Stimulated activated CD4-positive, alpha-beta T cell treated with anti-CD3 and anti-CD28 coated beads, Interleukin-2, amount 100 ng/mL, for 24 hours (primary cell): ENCODE measurements at places on chromosomes 4 and X.
A peak's percentile ranks its signal among the peaks of the same experiment; 100 is the strongest.

DNA sequence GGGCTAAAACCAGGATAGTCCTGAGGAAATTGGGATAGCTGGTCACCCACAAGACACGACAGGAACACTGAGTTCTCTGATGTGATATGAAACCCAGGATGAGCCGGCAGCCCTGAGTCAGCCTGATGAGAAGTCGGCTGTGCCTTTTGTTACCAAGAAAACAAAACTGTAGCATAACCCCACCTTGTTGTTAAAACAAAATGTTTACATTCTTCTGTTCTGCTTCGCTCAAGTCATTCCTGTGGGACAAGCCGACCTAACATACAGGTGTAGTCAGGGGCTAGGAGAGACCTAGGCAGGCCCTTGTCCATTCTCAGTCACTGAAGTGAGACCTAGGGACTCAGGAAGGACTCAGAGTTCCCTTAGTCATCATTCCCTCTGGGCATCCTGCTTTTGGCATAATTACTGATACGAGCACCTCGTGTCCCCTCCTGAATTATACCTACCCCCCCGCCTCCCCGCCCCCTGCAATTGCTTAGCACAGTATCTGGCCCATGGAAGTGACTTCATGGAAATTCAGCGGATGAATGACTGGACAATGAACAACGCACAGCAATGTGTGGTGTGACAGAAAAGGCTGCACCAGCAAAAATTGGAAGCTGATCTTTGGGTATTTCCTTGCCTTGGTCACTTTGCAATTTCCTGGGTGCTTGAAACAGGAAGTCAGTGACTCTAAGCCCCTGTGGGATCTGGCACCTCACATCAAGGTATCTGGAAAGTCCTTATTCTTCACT, 31.9 kb upstream of the TLR2 start:
- DNase-seq = peak; percentile 20

- no peak for DNase-seq
These were observed 12.2 kb downstream of the PLAC1 start for GRCh38 chrX:134645936-134646543.

DNA sequence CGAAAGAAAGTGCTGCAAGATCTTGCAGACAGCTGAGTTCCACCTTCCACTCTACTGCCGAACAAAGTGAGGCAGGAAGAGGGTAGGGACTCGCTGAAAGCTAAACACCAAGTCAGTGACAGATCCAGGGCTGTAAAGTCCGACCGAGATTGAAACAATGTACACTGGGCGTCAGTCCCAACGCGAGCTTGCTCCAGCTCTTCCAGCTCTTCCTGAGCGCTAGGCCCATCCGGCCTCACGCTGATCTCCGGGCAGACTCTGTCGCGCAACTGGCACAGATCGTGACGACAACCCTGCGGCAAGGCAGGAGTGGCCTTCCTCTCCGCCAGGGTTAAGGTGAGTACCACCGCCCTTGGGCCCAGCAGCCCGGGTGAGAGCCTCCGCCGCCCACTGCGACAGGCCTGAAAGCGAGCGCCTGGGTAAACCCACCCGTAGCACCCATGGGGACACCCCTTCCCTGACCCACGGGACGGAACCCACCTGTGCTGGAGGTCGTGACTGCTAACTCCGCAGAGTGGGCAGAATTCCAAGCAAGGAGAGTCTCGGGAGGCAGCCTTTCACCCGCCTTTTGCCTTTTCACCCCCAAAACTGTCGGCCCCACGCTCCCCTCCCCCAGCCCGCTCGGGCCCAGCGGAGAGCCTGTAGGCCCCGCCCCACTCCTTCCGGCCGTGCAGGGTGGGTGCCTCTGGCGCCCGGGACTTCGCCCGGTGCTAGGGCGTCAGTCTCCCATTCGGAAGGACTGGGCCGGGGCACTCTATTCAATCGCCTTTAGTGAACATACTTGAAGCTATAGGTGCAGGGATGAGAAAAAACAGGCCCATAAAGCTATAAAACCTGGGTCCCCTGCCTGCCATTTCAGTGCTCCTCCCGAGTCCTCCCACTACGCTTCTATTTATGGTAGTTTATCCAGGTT, at the start of gene TMLHE:
TMLHE (minus strand) TSS at position 641 of the 913 bp plus-strand sequence. CDS start 67,676 bp downstream, outside the sequence.
- DNase-seq = peak; percentile 76

- no peak for DNase-seq
These were observed 294.3 kb upstream of the IGFBP7 start for GRCh38 chr4:57404483-57404882.

DNA sequence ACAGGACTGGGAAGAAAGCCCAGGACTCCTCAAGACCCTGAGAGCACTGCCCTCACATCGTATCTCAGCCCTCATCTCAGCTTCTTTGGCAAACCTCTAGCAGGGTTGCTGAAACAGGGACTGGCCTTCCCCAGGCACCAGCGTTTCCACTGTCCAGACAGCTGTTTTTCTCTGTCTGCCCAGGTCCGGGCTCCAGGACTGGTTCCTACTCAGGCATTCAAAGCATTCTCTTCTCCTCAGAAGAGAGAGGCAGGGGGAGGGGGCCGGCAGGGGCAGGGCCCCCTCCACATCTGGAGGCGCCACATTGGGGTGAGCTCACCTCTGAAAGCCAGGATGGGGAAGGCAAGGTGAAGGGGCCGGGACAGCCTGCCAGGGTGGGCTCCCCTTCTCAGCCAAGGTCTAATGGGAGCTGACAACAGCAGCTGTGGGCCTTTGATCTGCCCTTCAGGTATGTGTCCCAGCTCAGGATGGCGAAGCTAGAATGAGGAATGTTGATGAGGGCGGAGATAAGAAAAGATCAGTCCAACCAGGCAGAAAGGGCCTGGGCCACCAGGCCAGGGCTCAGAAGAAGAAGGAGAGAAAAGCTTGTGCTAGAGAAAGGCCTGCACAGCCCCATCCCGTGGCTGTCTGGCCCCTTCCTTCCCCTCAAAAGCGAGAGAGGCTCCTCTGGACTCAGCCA, 60.4 kb downstream of the PJA1 start:
- DNase-seq = no peak

DNA sequence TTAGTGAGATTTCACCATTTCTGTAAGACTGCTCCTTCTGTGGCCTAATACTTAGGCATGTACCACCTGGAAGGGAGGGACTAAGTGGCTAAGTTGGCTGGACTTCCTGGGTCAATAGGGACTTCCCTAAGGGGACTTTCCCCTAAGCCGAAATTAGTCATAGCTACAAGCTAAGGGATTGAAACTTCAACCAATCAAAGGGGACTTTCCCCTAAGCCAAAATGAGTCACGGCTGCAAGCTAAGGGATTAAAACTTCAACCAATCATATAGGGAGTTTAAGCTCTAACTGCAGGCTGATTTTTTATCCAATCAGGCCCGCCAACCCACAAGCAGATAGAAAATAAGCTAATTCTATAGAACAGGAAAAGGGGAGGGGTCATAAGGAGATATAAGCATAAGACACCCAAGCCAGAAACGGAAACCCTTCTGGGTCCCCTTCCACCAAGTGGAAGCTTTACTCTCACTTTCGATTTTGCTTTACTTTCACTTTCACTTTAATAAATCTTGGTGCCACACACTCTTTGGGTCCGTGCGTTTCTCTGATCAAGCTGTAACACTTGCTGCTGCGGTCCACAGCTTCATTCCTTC, 382.8 kb downstream of the KLHL4 start:
- DNase-seq = peak; percentile 0

- DNase-seq = no peak
These were observed 311.7 kb downstream of the NLGN4X start for GRCh38 chrX:5916945-5917344.

- DNase-seq = no peak
These were observed 1.0 kb downstream of the SLBP start for GRCh38 chr4:1711055-1711570.

DNA sequence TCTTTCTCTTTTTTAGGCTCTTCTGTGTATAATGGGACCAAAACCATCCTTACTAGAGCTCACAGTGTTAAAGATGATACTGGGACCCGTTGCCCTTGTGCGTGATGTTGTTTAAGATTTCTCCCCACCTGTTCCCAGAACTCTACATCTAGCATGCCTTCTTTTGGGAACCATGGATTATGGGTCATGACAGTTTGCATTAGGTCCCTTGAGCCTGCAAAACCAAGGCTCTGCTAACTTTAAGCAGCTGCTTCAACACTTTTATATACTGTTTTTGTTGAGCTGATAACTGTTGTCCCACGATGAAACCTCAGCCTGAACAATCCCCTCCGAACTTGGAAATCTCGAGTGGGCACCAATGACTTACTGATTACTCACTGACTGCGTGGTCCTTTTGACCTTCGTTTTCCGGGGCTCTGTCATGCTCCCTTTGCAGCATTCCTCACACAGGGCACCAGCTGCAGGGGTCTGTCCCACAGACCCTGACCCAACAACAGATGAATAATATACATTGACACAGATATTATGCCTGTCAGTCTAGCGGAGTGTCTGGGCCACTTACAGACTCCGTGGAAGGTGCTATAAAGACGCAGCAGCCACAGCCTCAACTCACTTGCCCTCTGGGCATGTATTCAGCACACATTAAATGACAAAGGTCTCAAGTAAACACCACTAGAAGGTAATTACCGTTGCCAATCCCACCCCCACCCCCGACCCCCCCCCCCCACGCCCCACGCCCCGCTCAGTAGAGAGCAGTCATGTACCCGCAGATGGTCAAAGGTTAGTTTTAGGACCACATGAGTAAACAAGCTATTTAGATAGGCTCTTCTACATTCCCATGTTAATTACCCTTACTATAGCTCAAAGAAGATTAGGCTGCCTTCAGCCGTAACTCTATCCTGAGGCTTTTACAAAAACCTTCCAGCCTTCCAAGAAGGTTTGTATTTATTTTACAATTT, 162.0 kb upstream of the WDFY3 start:
- DNase-seq = no peak

- no peak for DNase-seq
These were observed 133.6 kb upstream of the VCX2 start for GRCh38 chrX:8304668-8305067.

DNA sequence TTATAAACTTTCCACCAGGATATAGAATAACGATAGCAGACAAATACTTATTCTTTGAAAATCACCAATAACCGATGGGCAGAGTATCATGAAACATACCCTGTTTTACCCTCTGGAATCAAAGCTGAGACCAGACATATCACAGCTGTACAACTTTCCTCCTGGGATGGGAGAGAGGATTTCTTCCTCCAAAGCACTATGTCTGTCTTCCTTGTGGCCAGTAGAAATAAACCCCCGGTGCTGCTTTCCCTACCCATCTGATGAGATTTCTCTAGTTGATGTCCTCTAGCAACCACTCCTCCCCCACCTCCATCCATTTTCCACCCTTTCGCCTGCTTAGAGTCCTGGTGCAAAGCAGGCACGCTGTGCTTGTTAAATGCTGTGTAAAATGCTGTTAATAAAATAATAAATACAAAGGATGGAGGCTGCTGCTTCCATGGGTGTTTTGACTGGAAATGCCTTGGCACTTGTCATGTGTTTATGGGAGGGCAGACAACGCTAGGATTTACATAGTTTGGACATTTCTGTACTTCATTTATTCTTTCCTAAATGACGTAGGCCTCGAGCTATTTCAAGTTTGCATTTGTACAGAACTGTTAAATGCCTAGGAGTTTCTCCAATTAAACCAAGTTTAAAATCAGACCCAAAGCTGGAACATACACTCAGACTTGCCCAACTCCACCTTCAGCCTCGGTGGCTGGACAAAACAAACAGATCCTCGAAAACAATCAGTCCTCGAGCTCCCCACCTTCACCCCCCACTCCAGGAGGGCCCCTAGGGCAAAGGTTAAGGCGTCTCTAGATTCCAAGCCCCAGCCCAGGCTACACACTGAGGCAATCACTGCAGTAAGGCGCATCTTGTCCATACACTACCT, 10.1 kb downstream of the BCOR start:
- DNase-seq = no peak
